ENCODE measurements at places on chromosomes 6 and 20.

GRCh38 chr20:63238514-63239125, 2.9 kb downstream of the BIRC7 start:
- no peak for DNase-seq

DNA sequence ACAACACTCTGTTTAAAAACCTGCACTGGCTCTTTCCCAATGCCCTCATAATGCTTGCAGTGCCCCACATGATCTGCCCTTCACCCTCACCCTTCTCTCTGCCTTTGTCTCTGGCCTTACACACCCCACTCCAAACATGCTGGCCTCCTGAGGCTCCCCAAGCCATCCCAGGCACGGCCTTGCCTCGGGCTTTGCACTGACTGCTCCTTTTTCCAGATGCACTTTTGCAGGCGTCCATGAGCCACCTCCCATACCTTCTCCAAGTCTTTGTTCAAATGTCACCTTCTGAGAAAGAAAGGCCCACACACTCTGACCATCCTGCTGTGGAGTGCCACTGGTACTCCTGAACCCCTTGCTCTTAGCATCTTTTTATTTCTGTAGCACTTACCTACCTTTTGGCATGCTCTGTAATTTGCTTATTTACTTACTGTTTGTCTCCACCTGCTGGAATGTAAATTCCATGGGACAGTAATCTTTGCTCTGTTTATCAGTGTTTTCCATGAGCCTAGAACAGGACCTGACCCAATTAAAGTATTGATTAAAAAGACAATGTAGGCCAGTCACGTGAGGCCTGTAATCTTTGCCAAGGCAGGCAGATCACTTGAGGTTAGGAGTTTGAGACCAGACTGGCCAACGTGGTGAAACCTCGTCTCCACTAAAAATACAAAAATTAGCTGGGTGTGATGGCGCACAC, 30.7 kb downstream of the GFRA4 start:
- DNase-seq: no peak

DNA sequence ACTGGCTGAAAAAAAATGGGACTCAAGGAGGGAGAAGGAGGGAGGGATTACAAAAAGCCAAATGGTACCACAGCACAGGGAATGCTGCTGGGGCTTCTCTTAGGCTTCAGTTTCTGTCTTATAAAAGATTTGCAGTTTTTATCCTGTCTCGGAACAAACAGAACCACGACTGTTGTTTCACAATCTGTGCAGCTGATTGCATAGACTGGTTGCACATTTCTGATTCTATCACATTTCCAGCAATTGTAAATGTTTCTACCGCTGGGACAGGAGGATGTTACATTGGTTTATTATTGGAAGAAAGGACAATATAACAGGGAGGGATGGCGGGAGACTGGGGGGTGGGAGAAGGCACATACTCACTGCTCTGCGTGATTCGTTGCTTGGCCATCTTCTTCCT, 73.5 kb upstream of the ARID1B start:
- peak; percentile 52 for DNase-seq

DNA sequence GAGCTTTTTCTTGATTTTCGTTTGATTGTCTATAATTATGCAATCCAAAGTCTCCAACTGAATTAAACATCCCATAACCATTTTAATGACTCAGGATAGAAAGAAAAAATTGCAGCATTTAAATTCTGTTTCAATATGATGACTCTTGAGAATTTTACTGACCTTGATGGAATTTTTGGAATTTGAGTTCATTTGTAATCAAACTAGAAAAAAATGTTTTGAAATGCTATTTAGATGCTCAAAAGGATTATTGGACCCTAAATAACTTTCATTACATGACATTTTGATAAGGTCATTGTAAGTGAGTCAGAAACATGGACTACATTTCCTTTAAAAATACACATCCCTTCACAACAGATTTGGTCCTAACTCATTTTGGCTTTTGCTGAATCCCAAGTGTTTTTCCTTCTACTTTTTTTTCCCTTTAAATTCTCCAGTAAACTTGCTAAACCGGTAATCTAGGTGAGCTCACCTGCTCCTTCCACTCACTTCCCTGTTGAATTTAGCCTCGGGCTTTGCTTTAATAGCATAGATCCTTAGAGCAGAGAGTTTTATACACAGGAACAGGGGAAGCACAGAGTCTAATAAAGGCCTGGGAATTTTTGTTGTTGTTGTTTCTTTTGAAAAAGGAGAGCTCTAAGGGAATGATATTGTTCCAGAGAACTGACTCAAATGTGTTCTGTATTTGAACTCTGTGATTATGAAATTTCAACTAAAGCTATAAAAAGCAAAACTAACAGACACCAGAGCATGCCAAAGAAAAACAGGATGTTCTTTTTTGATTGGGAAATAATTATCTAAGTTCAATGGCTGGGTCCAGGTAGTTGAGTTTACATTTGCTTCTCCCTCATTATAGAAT, 1088.2 kb upstream of the CITED2 start:
- DNase-seq: peak; percentile 80

DNA sequence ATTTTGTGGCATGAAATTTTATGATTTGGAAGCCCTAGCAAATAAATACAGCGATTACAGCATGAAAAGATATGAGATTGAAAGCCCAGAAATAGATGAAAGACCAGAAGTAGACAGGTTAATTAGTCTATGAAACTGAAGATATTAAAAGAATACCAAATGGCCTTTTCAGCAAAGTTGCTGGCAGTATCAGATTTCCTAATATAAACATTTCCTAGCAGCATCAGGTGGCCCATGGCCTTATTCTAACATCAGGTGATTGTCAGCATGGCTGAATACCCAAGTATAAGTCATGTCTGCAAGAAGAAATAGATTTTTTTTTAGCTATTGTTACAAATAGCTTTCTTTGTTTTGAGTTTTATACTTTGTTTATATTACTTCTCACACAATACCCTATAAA, 93.2 kb downstream of the CLVS2 start:
- no peak for DNase-seq

GRCh38 chr6:136979206-136979605, 57.1 kb downstream of the SLC35D3 start:
- DNase-seq: no peak

GRCh38 chr6:137681445-137682009, 185.5 kb upstream of the TNFAIP3 start:
- DNase-seq: no peak

DNA sequence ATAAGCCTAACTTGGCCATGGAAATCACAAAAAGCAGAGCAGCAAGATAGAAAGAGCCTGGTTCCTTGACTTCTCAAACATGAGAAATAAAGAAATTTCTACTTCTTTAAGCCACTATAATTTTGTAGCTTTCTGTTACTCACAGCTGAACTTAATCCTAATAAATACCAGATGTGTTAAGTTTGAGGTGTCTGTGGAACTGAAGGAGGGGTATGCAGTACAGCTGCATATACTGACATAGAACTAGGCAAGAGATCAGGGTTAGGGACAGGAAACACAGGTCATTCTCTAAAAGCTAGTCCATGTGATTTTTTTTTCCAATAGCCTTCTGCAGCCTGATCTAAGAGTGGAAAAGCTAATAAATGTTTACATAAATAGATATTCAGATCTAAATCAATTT, 123.9 kb downstream of the COL12A1 start:
- DNase-seq: peak; percentile 40

- no peak for DNase-seq
These were observed 117.0 kb upstream of the UST start for GRCh38 chr6:148629592-148630465.

DNA sequence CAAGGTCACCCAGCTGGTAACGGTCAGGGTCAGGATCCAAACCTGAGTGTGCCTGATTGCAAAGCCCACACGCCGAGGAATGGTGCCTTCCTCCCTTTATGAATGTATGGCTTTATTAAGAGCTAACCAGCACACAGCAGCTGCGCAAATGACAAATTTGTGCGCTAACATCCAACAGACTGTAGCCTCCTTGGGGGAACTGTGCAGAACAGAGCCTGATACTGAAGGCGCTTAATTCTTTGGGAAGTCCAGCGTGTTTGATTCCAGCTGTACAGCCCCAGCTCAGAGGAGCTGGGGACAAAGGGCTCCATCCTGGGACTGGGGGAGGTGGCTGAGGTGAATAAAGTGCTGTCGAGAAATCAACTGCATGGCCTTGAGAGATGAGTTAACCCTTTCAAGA, 75.7 kb upstream of the JARID2 start:
- no peak for DNase-seq

GRCh38 chr20:19141998-19142397, 70.4 kb upstream of the SLC24A3 start:
- DNase-seq: no peak

GRCh38 chr20:49727894-49728885, 14.5 kb upstream of the B4GALT5 start:
- no peak for DNase-seq

GRCh38 chr20:8461186-8461585, 329.1 kb downstream of the PLCB1 start:
- no peak for DNase-seq

DNA sequence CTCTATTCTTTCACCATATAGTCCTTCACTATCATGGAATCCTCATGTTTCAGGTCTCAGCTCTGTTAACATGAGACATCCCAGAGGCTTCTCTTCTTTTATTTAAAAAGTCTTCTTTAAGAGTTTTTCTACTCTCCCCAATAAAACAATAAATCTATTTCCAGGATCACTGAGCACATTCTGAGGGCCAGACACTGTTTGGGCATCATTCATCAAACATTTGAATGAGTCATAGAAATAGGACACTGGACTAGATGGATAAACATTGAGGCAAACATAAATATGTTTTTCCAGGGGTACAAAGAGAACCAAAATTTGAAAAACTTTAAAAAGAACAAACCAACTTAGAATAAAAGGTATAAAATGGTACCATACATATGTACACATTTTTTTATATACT, 554.4 kb downstream of the KIF16B start:
- peak; percentile 11 for DNase-seq

- DNase-seq: no peak
These were observed 22.2 kb downstream of the RBCK1 start for GRCh38 chr20:430091-430999.

GRCh38 chr20:63194007-63194796, 21.7 kb downstream of the YTHDF1 start:
- DNase-seq: no peak
